Cortex of kidney (tissue), 1 donor: ENCODE measurements at places on chromosomes 3 and 15.

DNA sequence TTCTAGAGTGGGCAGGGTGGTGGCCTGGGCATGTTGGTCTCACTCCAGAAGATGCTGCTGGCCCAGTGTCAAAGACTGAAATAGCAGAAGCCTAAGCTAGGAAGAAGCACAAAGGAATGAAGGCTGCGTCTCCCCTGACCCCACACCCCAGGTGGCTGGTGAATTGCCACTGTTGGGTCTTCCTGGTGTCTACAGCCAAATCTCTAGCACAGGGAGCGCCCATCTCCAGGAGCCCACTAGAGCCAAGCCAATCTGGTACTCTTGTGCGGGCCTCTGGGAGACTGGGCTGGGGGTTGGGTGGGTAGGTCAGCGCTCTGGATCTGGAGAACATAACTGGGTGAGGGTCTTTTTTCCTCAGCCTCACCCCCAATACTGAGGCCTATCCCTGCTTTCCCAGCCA lies 894 bp downstream of the TUSC2 start:
- no peak for DNase-seq

DNA sequence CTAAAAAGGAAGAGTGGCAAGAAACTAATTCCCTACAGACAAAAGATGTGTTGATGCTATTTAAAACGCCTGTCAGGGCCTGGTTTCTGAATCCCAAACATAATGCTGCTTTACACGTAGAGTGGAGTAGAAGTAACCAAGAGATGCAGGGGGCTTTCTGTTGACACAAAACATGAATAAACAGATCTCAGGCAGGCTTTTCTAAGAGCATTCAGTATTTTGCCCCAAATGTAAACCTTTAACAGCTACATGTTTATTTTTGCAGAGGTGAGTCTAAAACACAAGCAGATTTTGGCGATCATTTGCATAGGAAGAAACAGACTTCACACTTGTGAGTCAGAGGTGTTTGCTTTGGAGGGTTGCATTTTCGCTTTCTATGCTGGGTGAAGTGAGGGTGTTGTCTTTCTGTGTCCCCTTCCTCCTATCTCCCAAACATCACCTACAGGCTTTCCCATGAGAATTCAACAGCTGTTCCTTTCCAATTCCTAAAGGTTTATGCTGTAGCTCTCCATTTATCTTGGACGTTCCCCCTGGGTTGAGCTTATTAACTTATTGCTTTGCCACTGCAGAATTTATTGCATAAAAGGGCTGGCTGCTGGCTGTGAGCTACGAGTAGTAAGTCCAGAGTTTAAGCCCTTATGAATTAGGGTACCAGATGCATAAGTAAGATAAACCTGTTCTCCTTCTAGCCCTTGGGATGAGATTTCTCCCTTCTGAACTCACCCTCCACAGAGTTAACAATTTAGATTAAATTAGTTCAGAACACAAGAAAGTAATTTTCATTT lies 156.7 kb downstream of the DIPK2A start:
- no peak for DNase-seq

GRCh38 chr15:78241017-78241416 lies 6.7 kb upstream of the ACSBG1 start:
- DNase-seq, result no peak

GRCh38 chr3:23567917-23568316 lies 237.8 kb upstream of the UBE2E1 start:
- no peak for DNase-seq

DNA sequence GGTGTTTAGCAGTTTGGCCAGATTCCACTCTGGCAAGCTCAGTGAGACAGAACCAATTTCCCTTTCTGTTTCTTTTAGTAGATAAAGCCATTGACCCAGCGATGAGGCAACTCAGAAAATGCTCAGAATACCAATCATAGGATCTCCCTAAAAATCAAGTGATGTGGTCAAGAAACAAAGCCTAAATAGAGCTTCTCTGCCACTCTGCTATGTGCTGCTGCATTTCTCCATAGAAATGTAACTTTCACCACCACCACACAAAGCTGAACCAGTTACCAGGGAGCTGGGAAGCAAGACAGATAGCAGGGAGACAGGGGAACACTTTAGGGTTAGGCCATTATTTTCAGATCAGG lies 109.8 kb downstream of the RPL22L1 start:
- no peak for DNase-seq
